Activated CD4-positive, alpha-beta T cell treated with anti-CD3 and anti-CD28 coated beads for 24 hours (primary cell): ENCODE measurements at places on chromosomes 3 and 15.

- DNase-seq = no peak
Observed at GRCh38 chr3:50155891-50156290, 767 bp downstream of the SEMA3F start.

DNA sequence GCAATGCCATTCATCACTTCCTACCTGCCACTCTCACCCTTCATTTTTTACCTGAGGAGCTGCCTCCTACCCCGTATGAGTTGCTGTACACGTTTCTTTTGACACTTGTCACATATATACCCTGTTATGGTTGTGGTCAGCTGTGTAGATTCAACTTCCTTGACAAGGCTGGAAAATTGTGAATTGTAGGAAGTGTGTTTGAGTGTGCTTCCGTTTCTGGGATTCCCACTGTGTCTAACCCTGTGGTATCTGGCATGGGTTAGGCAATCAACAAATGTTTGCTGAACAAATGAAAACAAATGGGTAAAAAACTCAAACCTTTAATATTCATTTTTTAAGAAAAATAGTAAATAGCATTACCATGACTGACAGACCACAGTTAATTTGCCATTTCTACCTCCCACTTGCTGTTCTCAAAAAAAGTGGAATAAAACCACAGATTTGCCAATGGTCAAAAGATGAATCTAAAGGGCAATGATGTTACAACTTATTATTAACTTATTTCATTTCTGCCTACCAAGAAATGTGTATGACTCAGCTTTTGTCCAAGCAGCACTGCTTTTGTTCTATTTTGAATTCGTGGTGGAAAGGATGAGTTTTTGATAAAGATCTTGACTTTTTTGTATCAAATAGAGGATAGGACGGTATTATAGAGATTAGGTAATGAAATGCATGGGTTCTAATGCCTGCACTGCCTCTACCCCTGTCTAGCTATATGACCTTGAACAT is 404.6 kb downstream of the LPP start:
- DNase-seq = no peak

DNA sequence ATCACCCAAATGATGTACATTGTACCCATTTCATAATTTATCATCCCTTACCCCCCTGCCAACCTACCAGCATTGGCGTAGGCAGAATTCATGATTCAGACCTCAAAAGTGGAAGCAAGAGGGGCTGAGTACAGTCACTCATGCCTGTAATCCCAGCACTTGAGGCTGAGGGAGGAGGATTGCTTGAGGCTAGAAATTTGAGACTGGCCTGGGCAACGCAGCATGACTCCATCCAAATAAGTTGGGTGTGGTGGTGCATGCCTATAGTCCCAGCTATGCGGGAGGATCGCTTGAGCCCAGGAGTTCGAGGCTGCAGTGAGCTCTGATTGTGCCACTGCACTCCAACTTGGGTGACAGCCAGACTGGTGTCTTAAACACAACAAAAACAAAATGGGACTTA is 10.4 kb downstream of the TTC14 start:
- no peak for DNase-seq

- DNase-seq = no peak
Observed at GRCh38 chr3:192408647-192409200, 318.6 kb downstream of the FGF12 start.

GRCh38 chr3:189771842-189772450 is 140.8 kb downstream of the TP63 start:
- no peak for DNase-seq

GRCh38 chr3:18580268-18580667 is 155.1 kb upstream of the SATB1 start:
- DNase-seq = no peak

GRCh38 chr3:23583980-23584740 is 221.6 kb upstream of the UBE2E1 start:
- DNase-seq = no peak
